ENCODE measurements at places on chromosomes 5 and 9. TPM values are rescaled to one million over a fixed set of nuclear protein-coding genes. Genes with fewer than 3 reads are reported as not detected.

DNA sequence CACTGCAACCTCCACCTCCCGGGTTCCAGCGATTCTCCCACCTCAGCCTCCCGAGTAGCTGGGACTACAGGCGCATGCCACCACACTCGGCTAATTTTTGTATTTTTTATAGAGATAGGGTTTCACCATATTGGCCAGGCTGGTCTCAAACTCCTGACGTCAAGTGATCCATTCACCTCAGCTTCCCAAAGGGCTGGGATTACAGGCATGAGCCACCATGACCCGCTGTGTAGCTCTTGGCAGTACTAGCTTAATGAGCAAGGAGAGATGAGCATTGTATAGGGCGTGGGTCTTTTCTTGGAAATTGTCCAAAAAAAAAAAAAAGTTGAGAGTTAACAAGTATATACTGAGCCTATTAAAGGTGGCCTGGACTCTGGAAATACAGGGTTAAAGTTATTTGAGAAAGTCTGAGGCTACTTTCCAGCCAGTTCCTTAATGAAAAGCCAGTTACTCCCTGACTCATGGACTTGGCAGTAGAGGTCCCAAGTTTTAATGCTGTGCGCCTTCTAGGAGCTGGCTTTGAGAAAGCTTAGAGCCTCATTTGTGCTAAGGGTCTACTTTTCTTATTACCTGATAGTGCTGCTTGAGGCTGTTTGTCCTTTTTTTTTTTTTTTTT is 4.2 kb upstream of the FGF18 start:
- no peak for DNase-seq

GRCh38 chr5:122885891-122886290 is 40.5 kb downstream of the SNX24 start:
- no peak for DNase-seq

The CAVIN4 gene
- 12.9 TPM for total RNA-seq

- no peak for DNase-seq
Measured at GRCh38 chr5:135705141-135705631, 126.4 kb upstream of the CXCL14 start.

DNA sequence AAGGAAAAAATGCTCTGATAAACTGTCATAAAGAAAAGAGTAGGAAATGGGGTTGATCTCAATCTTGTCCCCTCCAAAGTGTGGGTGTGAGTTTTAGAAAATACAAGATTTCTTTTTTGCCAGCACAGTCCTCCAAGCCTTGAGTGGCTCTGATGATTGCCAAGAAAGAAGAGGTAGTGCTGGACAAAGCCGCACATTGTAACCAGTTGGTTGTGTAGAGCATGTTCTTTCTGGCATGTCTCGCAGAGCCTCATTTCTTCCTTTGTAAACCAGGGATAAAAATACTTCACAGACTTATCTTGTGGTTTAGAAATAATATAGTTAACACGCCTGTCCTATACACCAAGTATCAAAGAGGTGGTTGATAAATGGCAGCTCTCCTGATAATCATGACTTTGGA is 30.4 kb downstream of the PRLR start:
- no peak for DNase-seq

DNA sequence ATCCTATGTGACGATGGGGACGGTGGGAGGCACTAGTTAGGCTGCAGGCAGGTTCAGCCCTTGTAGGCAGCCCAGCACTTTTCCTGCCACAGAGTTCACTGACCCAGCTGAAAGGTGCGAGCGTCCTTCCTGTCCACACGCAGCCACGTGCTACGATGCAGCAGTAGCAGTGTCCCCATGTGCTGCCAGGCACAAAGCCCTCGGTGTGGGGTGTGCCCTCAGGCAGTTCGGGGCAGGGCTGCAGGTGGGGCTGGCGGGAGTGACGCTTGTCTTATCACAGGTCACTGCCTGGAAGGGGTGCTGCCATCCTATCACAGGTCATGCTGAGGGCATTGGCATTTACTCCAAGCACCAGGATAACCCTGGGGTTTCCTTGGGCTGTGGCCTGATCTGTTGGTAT is 46.8 kb upstream of the CLPTM1L start:
- DNase-seq: no peak

DNA sequence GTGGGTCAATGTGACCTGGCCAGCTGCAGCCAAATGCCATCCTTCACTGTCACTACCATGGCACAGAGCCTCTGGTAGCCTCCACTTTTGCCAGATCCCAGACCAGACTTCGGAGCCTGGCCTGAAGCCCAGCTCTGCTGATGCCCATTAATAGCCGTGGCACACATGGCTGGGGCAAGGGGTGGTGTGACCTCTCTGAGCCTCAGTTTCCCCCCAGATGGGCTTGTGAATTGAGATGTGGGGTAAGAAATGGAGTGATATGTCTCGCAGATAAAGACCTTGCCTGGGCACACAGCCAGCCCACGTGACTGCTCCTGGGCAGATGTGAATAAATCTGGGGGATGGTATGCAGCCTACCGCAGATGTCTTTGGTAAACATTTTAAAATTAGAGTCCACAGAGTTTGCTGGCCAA is 13.9 kb downstream of the SUSD3 start:
- no peak for DNase-seq

DNA sequence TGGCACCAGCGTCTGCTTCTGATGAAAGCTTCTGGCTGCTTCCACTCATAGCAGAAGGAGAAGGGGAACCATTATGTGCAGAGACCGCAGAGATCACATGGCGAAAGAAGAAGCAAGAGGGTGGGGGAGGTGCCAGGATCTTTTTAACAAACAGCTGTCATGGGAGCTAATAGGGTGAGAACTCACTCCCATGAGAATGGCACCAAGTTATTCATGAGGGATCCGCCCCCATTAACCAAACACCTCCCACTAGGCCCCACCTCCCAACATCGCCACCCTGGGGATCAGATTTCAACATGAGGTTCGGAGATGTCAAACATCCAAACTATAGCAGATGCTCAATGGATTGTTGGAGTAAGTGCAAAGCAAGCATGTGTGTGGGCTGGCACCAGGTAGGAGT is 125.8 kb upstream of the SLIT3 start:
- no peak for DNase-seq

Data from occipital lobe (tissue), 3 donors.